Left kidney (tissue), 8 donors: ENCODE measurements at places on chromosomes 1 and 21. TPM values are rescaled to one million over a fixed set of nuclear protein-coding genes. Genes with fewer than 3 reads are reported as not detected.

APCS gene
- polyA plus RNA-seq = not detected

TCEA3 gene
- polyA plus RNA-seq = 49.3 TPM

- no peak for DNase-seq
Observed at GRCh38 chr1:229396585-229397206, 37.2 kb downstream of the ACTA1 start.

DNA sequence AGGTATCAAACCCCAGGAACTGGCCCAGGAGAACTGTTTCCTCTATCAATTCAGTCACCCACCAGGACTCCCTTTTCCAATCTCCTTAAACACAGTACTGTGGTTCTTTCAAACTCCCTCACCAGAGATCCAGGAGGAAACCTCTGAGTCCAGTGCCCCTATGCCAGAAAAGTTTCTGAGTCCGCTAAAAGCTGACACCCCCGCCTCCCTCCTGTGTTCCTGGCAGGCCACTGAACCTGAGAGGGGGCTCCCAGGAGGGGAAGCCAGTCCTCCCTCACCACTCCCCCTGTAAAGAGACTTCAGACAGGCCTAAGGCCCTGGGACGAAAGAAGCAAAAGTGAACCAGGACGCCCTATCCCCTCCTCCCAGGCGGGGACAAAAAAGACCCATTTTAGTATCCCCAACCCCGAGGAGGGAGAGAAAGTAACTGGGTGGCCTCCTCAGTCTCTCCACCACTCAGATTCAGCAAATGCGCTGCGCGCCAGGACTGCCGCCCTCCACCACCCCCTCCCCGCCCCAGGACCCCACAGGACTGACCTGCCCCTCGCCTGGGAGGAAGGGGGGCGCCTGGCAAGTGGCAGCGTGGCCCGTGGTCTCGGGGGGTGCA, 624 bp downstream of the SLC41A1 start:
- peak; percentile 33 for DNase-seq

DNA sequence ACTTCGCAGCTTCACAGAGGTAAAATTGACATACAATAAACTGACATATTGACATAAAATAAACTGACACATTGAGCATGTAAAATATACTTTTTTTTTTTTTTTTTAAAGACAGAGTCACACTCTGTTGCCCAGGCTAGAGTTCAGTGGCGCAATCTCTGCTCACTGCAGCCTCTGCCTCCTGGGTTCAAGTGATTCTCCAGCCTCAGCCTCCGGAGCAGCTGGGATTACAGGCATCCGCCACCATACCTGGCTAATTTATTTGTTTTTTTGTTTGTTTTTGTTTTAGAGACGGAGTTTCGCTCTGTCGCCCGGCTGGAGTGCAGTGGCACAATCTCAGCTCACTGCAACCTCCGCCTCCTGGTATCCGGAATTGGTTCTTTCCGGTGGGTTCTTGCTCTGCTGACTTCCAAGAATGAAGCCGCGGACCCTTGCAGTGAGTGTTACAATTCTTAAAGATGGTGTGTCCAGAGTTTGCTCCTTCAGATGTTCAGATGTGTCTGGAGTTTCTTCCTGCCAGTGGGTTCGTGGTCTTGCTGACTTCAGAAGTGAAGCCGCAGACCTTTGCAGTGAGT, 48.4 kb upstream of the CLIC4 start:
- DNase-seq = no peak
